Activated CD4-positive, CD25-positive, alpha-beta regulatory T cell (primary cell): ENCODE measurements at places on chromosomes 1 and 21.

DNA sequence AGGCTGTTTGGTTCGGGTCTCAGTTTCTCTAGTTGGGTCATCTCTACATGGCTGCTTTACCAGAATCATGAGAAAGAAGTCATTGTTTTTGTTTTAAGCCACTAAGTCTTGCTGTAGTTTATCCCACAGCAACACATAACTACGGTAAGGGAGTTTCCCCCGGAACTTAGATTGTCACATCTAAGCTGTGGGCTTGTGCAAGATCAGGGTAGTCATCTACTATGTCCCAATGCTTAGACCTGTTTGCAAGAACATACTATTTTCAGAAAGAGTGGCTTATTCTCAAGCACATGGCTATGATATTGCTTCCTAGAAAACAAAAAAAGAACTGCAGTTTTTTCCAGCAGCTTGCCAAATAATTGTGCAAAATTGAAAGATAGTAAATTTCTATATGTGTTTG, 18.0 kb upstream of the OLIG2 start:
- no peak for DNase-seq

GRCh38 chr1:207740207-207740606, 11.6 kb upstream of the CD46 start:
- DNase-seq, result no peak

DNA sequence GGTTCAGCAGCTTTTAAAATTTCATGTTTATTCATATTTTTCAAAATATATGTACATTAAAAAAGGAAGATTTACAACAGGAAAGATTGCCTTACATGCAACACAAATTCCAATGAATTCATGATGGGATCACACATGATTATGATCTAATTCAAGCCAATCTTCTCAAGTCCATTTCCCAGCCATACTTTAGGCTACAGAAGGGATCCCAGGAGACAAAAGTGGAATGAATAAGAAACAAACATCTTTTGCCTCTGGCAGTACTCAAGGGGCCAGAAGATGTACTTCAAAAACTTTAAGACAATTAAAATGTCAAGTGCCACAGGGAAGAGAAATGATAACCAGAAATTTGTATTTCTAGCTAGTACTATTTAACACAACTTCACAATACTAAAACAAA, 10.2 kb upstream of the SH2D5 start:
- no peak for DNase-seq

DNA sequence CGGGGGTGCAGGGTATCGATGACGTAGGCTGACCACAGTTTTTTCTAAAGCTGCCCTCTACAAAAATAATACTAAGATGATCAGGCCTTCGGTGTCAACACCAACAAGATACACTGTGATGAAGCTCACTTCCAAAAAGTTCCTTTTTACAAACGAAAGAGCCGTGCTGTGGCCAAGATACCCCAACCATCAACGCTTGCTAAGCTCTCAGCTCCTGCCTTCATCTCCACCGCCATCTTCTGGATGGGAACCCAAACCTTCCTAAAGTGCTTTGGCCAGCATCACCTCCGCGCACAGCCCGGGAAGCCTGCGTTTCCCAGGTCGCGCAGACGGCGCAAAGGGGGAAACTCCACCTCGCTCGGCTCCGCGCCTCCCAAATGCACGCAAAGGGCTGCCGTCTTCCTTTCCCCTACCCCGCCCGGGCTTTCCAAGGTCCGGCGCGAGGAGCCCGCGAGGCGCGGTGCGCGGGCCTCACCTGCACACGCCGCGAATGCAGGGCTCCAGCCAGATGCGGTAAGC, 541 bp downstream of the USP48 start:
- no peak for DNase-seq

- DNase-seq, result no peak
Measured at GRCh38 chr1:28564310-28564709, 11.4 kb downstream of the TRNAU1AP start.

DNA sequence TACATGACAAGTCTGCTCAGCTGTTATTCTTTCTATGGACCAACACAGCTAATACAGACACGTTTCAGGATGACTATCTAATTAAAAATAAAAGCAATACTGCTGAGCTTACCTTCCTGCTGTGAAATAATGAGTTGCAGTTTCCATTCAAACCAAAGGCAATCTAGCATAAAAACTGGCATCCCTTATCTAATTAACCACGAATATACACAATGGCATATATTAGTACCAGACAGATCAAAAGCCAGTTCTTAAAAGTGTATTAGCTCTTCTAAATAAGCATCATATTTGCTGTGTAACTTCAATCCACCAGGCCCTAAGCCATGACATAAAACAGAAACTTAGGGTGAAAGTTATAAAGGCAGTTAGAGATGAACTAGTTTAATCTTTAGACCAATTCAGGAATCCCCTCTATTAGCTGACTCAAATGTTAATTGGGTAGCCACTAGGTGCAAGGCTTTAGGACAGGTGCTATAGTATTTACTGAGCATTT, 20.6 kb downstream of the TESK2 start:
- DNase-seq, result no peak
